BE2C (cell line): ENCODE measurements at places on chromosomes 16 and 17.

DNA sequence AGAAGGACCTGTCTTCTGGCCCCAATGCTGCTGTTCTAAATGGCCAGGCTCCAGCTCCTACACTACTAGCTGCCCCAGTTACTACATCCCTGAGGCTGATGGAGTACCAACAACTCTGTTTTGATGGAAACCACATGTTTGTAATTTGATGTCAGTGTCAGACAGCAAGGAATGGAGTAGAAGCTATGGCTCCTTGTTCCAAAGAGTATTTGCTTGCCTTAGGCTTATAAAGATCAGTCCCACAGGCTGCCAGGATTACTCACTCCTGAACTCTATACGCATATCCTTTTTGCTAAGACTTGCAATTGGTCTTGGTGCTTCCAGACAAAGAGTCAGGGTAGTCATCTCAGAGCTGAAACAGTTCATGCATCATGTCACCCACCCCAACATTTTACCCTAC lies 139.6 kb downstream of the HS3ST3A1 start:
- no peak for DNase-seq

DNA sequence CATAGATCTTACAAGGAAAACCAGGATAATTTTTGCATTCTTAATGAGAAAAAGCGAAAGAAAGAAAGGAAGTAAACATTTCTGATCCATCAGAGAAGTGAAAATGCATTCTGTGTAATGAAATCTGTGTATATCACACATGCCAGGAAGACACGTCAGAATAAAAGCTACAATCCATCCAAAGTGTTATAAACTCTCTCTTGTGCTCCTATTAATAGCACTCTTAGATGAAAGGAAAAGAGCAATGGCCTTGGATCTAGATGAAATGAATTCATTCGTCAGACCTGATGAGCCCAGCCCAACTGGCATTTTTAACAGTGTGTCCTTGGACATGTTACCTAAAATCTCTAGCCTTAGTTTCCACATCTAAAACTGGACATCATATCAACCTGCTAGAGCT lies 885.5 kb downstream of the CDH11 start:
- DNase-seq, result no peak

- no peak for DNase-seq
Observed at GRCh38 chr16:68388124-68388523, 60.2 kb downstream of the SMPD3 start.

- DNase-seq, result peak; percentile 67
Observed at GRCh38 chr16:85205747-85206471, 93.6 kb upstream of the CIBAR2 start.

GRCh38 chr16:22400900-22401299 lies 26.5 kb upstream of the CDR2 start:
- DNase-seq, result no peak

DNA sequence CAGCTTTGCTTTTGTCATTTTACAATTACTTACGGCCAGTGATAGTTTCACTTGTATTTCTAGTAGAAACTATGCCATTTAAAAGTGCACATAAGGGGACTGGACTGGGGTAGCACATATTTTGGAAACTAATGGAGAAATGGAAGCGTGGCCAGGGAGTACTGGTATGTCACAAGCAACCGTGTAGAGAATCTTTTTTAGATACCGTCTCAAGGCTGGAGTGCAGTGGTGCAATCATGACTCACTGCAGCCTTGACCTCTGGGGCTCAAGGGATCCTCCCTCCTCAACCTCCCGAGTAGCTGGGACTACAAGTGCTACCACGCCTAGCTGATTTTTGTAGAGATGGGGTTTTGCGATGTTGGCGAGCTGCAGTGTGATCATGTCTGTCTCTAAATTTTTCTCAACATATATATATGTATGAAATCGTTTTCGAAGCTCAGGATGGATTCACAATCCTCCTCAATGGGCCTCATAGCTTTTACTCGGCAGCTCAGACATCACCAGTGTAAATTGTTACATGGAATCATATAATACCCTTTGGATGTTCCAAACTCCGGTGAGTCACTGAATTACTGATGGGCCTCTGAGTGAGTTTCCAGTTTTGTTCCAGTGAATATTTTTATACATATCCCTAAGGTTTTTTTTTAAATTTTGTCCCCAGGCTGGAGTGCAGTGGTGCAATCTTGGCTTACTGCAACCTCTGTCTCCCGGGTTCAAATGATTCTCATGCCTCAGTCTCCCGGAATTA lies 51.7 kb downstream of the ZNF778 start:
- DNase-seq, result no peak
